ENCODE measurements at places on chromosomes 1 and 21. TPM values are rescaled to one million over a fixed set of nuclear protein-coding genes. Genes with fewer than 3 reads are reported as not detected.

The CCDC181 gene
- not detected for total RNA-seq

The OR6K3 gene
- 0.19 TPM for total RNA-seq

The LELP1 gene
- not detected for total RNA-seq

The CDA gene
- 0.98 TPM for total RNA-seq

The RAVER2 gene
- 10.5 TPM for total RNA-seq

The TMEM52 gene
- 0.65 TPM for total RNA-seq

The NMNAT1 gene
- total RNA-seq: 12.7 TPM

The PADI2 gene
- not detected for total RNA-seq

The RCC1 gene
- 68.5 TPM for total RNA-seq

The MCOLN3 gene
- under 0.01 TPM for total RNA-seq

The PLA2G2C gene
- total RNA-seq: not detected

The CFHR4 gene
- total RNA-seq: not detected

The GJC2 gene
- total RNA-seq: 3.3 TPM

The LDLRAD1 gene
- not detected for total RNA-seq

The CLCNKB gene
- total RNA-seq: under 0.01 TPM

The IGSF21 gene
- total RNA-seq: not detected

The CTTNBP2NL gene
- total RNA-seq: 46.6 TPM

Measured in vein endothelial cell (primary cell).